ENCODE measurements at places on chromosomes 12 and 14.

DNA sequence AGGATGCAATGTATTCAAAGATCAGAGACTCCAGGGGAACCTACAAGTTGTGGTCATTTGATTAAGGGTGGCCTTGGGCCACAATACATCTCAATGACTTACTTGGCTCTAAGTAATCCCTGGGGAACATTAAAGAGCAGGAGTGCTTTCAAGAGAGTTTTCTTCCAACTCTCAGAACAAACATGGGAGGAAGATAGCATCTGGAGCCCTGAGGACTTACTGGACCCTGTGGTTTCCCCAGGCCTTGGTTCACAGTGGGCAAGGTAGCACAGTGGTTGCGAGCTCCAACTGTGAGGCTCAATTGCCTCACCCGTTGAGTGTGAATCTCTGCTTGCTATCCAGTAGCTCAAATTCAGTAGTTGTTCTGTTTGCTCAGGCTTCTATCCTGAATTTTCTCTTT, 32.4 kb downstream of the STXBP6 start:
- ATAC-seq, result no peak

DNA sequence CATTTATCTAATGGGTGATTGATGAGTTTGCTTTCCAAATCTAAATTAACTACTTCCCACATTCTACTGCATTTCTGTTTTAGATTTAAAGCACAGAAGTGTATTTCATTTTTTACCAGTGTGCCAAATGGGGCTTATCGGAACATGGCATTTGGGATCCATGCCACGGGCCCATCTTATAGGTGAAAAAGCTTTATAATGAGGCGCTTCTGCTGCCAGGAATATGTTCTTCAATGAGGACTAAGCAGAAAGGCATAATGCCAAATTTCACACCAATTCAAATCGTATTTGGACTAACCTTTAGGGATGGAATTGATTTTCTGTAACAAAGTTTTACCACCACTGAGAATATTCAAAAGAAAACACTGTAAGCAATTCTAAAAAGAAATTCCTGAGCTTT, 803.5 kb upstream of the FLRT2 start:
- ATAC-seq, result no peak

DNA sequence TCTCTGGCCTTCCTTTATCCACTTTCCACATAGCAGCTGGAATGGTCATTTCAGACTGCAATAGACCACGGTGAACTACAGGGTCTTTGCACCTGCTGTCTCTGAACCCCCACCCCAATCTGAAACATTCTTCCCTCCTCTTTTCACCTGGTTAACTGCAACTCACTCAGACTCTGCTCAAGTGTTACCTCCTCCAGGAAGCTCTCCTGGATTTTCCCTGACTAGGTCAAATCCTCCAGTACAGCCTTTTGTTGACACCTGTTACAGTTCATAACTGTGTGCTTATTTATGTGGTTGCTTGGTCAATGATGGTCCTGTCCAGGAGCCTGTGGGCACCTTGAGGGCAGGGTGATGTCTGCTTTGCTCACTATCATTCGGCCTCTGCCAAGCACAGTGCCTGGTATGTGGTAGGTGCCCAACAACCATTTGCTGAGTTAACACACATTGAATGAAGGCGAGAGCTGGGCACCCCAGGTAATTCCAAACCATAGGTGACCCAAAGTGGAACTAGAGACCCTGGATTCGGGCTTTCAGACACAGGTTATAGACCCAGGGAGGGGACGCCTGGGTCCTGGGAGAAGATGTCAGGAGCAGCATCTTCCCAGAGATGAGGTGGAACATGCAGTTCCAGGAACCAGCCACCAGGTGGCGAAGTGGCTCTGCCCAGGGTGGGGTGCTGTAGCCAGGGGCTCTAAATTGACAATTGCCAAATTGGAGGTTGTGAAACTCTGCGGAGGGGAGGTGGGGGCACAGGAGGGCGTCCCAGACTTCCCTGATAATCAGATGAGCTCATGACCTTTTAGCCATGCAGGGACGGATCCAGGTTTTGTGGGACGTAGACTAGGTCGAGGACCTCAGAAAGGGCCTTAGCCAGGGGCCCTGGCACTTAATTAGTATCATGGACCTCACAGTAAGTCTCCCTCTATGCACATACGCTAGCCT, 28.1 kb downstream of the TRPV4 start:
- ATAC-seq, result peak; percentile 73

- no peak for ATAC-seq
Measured at GRCh38 chr14:77100961-77101360, 2.9 kb downstream of the CIPC start.

- no peak for ATAC-seq
Measured at GRCh38 chr14:42606839-42607238, 1000.2 kb downstream of the LRFN5 start.

DNA sequence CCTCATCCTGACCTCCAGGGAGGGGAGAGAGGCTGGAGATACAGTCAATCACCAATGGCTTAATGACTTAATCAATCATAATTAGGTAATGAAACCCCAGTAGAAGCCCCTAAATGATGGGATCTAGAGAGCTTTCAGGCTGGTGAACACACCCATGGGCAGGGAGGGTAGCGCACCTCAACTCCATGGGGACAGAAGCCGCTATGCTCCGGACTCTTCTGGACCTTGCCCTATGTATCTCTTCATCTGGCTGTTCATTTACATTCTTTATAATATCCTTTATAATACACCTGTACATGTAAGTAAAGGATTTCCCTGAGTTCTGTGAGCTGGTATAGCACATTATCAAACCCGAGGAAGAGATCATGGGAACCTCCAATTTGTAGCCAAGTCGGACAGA, 205.9 kb downstream of the STXBP6 start:
- ATAC-seq, result no peak

DNA sequence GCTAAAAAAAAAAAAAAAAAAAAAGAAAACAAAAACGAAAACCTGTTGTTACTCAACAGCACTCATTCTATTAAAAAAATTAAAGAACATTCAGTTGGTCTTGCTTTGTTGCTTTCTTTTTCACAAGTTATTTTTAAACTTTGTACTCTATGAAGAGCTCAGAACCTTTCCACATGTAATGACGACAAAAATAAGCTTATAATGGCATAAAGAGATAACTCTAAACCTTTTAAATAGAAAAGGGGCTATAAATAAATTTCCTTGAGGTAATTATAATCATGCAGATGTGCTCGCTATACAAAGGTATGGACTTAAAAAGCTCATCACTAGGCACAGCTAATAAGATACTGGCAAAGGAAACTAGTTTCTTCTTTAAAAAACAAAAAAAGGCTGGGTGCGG, 13.4 kb downstream of the NR2C1 start:
- ATAC-seq, result no peak

DNA sequence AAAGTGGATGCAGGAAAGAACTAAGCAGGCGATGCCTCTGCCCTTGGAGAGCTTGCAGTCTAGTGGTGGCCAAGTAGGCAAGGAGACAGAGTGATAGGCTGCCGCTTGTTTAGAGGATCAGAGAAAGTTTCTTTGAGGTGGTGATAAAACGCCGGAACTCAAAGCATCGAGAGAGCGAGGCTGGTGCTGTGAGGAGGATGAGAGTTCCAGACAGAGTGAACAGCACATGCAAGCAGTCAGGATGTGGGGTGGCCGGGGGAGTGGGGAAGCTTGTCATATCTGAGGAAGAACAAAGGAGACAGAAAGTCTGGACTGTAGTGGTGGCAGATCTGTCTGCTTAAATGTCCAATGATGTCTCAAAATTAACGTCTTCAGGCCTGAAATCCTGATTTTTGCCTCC, 319.7 kb downstream of the SNAPC1 start:
- no peak for ATAC-seq

GRCh38 chr14:58912287-58912686, 274.5 kb downstream of the DACT1 start:
- ATAC-seq, result no peak

DNA sequence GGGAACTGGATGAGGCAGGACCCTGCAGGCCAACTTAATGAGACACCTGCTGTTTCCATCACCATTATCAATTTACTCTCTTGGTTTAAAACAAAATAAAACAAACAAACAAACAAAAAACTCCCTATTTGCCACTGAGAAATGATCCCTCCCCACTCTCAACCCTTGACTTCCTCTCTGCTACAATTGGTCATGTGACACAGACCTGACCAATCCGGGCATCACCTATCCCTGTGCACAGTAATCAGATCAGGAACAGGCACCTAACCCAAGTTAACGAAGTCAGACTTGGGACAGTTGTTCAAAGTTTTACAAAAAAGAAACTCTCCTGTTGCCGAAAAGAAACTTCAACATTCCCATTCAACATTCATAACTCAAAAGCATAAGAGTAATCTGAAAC, 58.4 kb downstream of the NELL2 start:
- no peak for ATAC-seq

- ATAC-seq, result peak; percentile 99
Measured at GRCh38 chr14:61889914-61890351, 127.7 kb downstream of the SNAPC1 start.

Measured in activated CD4-positive, CD25-positive, alpha-beta regulatory T cell treated with anti-CD3 and anti-CD28 coated beads, Interleukin-2, amount 50 U/mL, for 24 hours (primary cell).